ENCODE measurements at places on chromosomes 6 and 20.

DNA sequence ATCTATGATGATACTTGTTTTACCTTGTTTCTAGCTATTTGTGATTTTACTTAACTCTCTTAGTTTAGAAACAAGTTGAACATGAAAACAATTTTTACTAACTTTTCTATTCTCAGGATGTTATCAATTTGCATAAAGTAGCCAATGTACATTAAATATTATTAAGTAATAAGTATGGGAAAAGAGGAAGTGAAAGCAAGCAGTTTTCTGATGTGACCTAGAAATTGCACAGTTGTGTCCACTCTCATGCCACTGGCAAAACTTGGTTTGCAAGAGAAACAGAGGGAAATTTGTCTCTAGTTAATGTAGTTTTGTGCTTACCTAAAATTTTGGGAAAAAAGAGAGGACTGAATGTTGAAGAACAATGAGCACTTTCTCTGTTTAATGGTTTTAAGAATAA is 19.2 kb upstream of the TSPYL1 start:
- DNase-seq, result no peak

DNA sequence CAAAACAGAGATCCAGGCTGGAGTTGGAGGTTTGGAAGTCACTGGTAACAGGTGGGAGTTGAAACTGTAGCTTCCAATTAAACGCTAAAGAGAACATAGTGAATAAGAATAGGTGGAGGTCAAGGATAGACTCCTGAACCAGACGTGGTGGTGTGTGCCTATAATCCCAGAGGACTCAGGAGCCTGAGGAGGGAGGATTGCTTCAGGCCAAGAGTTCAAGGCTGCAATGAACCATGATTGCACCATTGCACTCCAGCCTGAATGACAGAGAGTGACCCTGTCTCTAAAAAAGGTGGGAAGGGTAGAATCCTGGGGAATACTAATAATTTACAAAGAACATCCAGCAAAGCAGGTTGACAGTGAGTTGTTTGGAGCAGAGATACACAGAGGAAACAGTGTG is 13.6 kb downstream of the NRSN1 start:
- DNase-seq, result no peak

DNA sequence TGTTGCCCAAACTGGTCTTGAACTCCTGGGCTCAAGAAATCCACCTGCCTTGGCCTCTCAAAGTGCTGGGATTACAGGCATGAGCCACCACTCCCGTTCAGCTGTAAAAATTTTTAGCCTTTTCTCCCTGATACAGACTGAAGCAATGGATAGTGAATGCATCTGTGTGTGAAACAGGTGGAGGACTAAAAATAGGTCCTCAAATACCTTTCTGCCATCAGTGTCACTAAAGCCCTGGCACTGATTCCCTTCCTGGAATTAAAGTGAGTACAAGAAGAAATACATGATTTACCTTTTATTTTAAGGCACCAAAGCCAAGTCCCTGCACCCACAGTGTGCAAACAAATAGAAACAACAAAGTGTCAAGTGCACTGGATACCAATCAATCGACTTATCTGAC is 25.1 kb downstream of the TULP4 start:
- DNase-seq, result no peak

DNA sequence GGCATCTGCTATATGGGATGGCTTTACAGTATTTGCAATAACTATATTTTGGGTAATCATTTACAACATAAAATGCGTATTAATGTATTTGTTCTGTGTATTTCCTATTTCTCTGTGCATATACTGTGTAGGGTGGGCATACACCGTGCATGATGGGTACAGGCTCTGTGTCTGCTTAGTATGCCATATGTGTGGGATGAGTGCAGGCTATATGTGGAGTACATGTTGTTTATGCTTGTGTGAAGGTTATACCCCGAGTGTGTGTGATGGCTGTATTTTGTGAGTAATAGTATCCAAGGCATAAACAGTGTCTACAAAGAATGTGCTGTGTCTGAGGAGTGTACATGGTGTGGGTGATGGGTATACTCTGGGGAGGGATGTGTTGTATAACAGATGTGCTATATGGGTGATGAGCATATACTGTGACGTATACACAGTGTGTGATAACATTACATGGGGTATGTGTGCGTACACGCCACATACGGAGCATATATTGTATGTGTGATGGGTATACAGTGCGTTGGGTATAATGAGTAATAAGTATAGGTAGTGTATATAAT is 52.7 kb downstream of the CPXM1 start:
- no peak for DNase-seq

DNA sequence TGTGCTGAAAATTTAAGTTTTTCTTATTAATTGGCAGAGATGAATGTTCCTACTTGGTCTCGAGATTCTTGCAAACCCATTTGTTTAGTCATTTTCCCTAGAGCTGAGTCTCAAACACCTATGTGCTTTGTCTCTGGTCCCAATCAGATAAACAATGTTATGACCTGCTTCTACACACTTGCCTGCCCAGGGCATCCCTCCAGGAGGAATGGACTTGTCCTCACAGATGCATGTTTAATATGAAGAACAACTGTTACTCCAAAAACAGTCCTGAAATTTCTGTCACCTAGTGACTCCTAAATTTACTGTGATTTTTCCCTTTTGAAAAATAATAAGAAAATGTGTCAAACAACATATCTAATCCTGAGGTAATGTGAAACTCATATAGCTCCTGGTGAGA is 43.7 kb downstream of the HDGFL1 start:
- DNase-seq, result no peak

DNA sequence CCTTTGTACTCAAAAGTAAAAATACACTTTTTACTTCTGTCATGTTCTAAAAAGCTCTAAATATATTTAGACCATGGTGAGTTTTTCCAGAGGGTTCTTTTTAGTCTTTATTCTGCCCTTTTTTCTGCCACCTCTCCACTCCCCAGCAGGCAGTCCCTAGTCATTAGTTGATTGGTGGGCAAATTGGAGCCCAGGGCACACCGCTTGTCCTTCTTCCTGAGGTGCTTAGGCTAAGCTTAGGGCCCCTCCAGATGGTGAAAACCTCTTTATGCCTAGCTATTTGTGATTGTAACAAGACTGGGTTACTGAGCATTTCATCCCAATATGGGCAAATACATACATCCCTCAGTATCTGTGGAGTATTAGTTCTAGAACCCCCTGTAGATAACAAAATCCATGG is 6.2 kb downstream of the TREML1 start:
- no peak for DNase-seq
